ENCODE measurements at places on chromosomes 6 and 20.

DNA sequence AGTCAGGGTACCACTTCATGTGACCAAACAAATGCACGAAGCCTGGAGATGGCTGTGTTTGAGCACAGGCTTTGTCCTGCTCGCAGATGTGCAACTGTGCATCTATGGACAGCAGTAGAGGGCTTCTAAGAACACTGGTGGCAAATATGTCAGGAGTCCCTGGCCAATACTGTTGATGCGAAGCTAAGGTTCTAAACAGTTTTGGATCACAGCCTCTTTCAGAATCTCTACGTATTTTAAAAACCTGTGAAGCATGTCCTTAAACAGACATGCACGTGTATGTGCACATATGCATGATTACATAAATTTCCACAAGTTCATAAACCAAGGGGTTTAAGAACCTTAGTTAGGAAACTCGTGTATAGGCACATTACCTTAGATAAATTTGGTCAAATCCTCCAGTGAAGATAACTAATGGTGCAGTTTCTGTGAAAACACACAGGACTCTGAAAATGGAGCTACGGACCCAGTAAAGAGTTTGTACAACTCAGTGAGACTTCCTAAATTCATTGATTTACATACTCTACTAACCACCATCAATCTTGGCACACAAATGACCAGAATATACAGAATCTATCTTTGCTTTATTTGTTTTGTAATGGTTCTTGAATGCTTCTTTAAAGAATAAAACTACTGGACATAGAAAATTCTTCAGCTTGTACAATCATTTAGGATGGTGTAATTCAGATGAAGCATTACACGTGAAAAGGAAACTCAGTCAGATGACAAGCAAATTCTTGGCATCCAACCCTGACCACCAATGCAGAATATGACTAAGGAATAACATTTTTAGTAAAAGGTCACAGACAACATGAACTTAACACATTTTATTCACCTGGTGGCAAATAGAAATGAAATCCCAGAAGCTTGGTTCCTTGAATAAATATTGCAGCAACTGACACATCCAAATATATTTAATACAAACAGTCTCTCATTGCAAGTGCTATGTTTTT lies 27.4 kb downstream of the KCNQ5 start:
- DNase-seq, result no peak

GRCh38 chr6:44250718-44251123 lies 3.8 kb downstream of the HSP90AB1 start:
- no peak for DNase-seq

DNA sequence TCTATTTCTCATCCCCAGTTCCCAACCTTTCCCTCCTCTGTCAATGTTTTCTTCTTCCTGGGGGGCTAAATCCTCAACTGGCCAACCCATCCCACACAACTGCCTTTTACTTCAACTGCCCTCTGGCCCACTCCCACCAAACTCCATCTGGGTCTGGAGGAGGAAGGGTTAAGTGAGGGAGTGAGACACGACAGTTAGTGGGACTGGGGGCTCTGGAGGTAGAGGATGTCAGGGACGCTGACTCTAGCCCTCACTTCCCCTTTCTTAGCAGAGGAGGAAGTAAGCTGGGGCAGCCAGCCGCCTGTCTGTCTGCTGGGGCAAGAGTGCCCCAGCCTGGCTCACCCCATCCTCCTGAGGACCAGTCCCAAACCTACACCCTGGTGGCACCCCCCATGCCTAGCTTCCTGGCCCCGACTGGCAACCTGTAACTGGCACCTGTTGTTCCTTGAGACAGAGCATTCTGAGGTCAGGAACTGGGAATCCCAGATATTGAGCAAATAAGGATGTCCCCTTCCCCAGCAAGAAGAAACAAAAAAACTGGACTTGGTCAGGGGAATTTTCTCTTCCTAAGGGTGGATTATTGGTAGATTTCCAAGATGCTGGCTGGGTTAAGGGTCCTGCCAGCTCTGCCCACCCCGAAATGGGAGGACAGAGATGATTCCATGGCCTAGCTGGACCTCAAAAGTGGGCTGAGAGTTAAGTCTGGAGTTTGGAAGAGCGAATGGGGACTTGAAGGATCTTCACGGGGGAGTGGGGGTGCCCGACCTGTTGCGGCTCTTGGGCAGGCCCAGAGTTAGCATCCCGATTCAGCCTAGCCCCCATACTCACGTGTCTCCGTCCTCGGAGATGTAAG lies 971 bp downstream of the NFKBIE start:
- no peak for DNase-seq

DNA sequence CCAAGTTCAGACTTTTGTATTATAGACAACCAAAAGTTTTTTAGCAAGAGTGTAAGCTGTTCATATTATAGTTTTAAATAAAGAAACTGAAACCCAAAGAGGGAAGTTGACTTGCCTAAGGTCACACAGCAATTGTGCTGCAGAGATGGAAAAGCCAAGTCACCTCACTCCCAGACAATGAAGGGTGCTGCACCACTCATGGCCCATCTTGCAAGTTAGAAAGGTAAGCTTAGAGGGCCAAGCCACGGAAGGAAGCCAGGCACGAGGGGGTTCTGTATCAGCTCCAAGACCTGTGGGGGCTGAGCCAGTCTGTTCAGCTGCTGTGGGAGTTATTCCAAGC lies 860 bp downstream of the DEFB124 start:
- no peak for DNase-seq

DNA sequence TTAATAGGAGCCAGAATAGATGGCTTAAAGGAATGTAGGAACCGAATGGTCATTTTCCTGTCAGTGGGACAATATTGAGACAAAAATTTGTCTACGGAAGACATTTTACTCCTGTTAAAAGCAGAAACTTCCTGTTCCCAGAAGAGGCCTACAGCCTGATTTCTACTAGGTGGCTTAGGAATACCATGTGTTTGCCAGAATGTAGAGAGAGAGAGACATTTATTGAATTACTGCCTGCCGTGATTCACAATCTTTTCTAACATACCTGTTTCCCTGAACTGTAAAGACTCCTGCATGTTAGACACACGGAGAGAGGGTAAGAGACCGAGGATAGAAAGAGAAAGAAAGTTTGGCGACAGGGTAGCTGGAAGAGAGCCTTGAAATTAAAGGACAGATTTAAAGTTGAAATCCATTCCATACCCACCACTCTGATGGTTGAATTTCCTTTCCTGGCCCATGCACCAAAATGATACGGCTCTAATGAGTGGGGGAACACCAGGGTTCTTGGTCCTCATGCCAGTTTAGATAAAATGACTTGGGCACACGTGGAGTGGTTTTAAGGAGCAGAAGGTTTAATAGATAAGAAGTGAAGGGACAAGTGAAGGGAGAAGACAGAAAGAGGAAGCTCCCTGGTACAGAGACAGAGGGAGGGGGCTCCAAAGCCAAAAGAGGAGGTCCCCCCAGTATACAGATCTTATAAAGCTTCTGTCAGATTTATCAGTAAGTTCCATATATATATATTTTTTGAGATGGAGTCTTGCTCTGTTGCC lies 22.5 kb downstream of the NCOA3 start:
- no peak for DNase-seq

- DNase-seq, result no peak
These were observed 16.7 kb downstream of the HMGN4 start for GRCh38 chr6:26554697-26555504.

DNA sequence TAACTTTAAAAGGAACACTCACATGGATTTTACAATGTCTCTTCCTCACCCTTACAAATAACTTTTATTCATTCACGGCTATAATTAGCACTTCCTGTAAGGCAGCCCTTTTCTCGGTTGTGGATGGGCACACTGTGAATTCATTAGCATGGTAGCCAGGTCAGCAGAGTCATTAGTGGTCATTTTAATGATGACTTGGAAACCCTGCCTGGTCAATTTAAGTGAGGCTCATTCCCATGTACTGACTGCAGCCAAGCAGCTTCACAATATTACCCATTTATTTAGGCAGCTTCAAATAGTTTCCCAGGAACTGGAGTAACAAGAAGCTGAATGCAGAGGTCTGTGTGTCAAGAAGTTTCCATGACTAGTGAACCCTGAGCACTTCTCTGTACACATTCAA lies 248.8 kb downstream of the KHDC1L start:
- no peak for DNase-seq

DNA sequence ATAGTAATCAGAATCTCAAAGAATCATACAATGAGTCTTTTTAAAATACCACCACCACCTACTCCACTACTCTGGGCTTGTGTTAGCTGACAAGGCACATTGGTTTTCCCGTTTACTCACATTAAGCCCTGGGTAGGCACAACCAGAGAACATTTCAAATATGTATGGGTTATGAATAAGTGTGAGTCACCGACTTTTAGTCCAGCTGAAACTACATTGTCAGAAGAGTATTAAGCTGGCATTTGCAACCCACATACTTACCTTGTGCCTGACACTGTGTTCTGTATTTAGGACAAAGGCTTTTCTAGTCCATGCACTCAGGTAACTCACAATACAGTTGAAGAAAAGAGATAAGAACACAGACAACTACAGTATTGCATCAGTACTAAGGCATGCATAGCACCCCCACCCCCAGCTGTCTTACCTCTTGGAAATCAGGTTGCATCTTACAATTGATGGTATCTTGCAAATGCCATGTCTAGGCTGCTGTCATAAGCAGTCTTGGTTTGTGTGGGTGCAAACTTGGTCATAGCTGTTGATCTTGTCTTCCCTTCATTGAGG lies 40.3 kb upstream of the AHI1 start:
- no peak for DNase-seq

GRCh38 chr20:49343246-49343645 lies 65.4 kb upstream of the ZNFX1 start:
- DNase-seq, result no peak

DNA sequence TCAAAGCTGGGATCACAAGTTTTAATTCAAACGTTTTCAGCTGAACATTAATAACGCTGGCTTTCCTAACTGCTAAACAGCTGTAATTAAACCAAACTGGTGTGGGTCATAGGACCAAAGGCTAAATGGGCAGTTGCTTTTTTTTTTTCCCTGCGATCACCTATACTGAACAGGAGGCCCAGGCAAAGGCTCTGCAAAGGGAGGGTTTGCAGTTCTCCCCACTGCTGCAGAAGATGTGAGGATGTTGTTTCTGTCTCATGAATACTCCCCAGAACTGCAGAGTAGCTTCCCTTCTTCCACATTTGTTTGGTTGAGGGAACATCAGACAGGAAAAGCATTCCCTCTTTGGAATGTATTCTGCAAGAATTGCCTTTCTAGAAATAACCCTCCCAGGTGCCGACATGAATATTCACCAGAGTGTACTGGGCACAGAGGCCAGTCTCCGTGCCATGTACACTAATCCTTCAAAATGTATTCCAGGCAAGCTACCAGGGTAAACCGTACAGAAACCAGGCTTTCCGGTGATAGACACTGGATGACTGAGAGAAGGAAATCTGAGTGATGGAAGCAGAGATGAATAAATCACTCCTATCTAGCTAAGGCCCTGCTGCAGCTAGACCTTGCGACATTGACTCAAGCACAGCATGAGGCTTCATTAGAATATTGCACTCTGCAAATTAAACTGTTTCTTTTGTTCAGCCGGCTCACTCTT lies 370.1 kb downstream of the BTBD9 start:
- no peak for DNase-seq

DNA sequence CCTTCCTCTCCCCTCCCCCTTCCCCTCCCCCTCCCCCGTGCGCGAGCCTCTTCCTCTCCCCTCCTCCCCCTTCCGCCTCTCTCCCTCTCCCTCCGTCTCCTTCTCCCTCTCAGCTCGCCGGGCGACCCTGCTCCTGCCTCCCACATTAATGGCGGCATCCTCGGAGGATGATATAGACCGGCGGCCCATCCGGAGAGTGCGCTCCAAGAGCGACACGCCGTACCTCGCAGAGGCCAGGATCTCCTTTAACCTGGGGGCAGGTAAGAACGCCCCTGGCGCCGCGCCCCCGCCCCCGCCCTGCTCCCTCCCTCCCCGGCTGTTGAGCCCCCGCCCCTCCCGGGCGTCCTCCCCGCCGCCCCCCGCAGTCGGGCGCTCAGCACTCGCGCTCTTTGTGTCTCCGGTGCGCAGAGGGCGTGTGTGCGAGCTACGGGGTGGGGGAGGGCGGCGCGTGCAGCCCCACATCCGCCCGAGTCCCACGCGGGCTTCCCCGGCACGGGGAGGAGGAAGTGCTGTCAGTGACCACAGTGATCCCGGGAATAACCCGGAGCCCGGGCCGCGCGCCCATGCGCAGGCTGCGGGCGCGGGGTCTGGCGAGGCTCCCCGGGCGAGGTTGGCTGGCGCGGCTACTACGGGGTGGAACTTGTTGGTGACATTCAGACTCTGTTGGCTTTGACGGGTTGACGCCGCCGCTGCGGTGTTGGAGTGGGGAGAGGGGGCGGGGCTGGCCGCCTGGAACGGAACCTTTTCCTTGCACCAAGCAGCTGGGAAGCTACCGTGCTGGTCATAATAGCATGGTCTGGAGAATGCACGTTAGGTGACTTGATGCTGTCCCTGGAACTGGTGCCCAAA lies 33.2 kb downstream of the PHACTR1 start:
- DNase-seq, result peak; percentile 48

- DNase-seq, result no peak
These were observed 5.1 kb downstream of the OR2H1 start for GRCh38 chr6:29462022-29462421.

DNA sequence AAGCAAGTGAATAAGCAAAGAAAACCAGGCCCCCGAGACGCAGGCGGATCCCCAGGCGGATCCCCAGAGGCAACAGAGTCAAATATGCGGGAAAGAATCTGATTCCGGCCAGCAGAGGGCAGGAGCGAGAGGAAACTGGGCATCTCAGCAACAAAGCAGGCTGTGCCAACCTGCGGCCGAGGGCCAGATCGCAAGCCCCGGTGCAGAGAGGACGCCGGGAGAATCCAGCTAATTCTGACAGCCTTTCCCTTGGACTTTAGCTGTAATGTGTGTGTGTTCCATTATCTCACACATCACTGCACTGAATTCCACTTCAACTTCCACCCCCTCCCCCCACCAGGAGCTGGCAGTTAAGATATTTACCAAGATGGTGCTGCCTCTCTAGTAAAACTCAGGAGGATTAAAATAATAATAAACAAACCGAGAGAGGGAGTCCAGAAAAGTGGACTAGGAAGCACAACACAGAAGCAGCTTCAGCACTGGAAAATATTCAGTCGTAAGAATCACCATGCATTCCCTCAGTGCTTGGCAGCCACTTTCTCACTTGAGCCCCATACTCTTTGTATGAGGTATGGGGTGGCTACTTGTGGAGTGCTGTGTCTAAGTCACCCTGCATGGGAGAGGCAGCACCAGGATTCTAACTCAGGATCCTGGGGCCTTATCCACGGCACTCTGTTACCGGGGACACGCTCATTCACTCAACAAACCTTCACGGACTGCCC lies 66.2 kb upstream of the SNX9 start:
- DNase-seq, result peak; percentile 79

- no peak for DNase-seq
These were observed 35.2 kb upstream of the SASH1 start for GRCh38 chr6:148307405-148307804.

GRCh38 chr6:131336596-131336995 lies 201.3 kb downstream of the AKAP7 start:
- DNase-seq, result no peak

GRCh38 chr6:49849213-49849907 lies 17.0 kb downstream of the CRISP1 start:
- DNase-seq, result peak; percentile 72

Measured in NCI-H1436 (cell line).